CD4-positive, alpha-beta T cell treated with Interleukin-6 for 4 hours (primary cell): ENCODE measurements at places on chromosomes 1 and 21.

DNA sequence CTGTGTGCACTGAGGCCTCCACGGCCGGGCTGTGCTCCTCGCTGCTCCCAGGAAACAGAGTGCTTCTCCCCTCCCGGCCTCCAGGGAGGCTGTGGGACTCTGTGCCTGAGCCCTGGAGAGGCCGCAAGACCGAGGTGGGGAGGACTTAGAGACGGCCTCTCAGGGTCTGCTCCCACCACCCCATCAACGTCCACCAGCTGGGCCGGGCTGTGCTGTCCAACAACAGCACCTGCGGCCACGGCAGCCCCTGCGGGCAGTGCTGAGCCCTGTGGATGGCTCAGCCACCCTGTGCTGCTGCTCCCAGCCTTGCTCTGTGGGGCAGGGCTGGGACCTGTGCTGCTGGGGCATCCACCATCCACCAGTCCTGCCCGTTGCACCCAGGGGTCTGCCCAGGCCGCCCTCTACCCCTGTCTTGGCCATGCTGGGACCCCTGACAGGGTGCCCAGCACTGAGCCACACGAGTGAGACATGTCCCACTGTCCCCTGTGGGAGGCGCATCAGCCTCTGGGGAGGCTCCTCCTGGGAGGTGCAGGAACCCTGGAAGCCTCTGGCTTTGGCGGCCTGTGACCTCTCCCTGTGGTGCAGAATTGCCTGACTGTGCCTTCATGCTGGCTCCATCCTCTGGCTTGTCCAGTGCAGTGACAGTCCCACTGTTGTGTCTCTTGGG is 31.2 kb upstream of the LRRC3 start:
- no peak for DNase-seq

- DNase-seq = peak; percentile 54
Measured at GRCh38 chr1:64962441-64962840, 3.9 kb downstream of the JAK1 start.

DNA sequence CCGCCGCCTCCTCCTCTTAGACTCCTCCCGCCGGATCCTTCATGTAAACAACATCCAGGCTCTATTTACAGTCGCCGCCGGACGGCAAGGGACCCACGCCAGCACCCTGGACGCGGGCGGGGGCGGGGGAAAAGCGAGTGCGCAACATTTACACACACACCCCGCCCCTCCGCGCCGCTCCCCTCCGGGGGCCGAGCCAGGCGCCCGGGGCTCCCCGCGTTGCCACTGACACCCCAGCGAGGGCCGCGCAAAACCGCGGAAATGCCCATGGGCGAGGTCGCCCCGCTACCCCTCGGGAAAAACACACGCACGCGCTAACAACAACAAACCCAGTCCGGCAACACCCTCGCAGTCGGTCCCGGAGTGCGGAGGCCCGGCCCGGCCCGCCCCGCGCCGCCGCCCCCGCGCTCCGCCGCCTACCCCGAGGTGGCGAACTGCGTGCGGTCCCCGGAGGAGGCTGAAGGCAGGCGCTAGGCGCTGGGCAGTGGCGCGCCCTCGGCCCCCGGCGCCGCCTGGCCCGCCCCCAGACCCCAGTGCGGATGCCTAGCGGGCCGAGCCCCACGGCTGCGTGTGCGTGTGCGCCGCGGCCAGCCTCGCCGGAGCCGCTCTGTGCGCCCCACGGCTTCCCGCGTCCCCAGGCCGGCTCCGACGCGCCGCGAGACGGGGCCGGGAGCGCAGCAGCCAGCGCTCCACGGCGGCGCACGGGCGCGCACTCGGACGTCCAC is 81.1 kb upstream of the AK4 start:
- peak; percentile 86 for DNase-seq

DNA sequence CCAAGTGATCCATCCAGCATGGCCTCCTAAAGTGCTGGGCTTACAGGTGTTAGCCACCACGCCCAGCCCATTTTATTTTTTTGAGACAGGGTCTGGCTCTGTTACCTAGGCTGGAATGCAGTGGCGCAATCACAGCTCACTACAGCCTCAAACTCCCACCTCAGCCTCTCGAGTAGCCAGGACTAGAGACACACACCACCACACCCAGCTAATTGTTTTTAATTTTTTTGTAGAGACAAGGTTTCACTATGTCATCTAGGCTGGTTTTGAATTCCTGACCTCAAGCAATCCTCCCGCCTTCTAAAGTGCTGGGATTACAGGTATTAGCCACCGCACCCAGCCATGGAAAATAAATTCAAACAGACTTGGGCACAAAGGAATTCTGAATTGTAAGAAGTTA is 31.9 kb downstream of the PUM1 start:
- DNase-seq = no peak

DNA sequence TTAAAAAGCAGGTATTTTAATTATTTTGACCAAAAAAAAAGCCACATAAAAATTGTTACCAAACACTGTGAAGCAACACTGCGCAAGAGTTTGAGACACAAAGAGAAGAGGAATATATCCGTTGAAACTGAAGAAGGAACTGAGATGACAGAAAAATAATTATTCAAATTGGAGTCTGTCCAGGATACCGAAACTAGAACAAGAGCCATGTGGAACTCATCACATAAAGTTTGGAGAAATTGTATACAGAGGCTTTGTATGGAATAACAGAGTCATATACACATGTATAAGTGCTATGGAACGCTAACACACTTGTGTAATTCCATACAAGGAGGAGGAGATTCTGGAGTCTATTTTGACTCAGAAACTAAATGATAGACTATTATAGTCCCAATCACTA is 675.1 kb upstream of the ADGRL2 start:
- DNase-seq = no peak

DNA sequence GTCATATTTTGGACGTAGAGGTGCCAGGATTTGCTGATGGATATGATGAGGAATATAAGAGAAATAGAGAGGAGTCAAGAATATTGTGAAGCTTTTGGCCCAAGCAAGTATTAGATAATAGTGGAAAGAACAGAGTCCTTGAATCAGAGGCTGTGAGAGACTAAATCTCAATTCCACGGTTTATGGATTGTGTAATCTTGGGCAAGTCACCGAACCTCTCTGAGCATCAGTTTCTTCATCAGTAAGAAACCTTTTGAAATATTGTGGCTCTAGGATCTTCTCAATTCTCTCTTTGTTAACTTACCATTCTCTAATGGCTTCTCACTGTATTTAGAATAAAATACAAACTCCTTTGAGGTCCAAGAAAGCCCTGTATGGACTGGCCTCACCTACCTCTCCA is 77.6 kb downstream of the RPS6KA1 start:
- DNase-seq = no peak

- DNase-seq = no peak
Measured at GRCh38 chr1:82762829-82763532, 962.2 kb downstream of the ADGRL2 start.

DNA sequence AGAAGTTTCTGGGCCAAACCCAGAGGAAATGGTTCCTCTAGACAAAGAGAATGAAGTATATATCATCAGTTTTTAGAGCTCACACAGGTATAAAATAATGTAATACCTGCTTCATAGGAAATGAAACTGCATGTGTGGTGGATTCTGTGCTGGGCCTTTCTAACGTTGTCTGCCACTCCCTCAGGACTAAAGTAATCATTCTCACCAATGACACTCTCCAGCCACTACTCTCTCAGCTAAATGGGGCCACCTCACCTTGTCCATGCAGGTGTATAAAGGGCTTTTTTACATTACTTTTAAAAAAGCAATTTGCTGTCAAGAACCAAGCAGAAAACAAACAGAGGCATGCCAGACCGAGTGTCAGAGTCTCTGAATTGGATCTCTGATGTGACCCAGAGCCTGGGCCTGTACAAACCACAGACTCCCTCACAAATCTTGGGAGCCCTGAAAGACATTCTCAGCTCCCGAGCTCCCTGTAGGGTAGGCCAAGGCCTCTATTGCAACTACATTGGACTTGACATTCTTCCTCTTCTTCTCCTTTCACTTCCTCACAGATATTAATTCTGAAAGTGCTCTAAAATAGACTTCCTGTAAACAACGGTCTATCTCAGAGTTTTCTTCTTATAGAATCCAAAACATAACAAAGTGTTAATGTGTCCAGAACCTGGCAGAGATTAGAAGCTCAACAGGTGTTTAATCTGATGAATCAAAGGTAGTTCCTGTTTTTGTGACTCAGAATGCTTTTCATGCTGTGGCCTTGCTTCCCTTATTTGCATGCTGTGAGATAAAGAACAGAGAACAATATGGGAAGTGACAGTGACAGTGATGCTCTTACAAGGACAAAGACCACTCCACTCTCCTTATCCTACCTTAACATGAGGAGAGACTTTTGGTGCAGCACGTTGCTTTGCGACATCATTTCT is 8.6 kb downstream of the AIM2 start:
- DNase-seq = peak; percentile 26

DNA sequence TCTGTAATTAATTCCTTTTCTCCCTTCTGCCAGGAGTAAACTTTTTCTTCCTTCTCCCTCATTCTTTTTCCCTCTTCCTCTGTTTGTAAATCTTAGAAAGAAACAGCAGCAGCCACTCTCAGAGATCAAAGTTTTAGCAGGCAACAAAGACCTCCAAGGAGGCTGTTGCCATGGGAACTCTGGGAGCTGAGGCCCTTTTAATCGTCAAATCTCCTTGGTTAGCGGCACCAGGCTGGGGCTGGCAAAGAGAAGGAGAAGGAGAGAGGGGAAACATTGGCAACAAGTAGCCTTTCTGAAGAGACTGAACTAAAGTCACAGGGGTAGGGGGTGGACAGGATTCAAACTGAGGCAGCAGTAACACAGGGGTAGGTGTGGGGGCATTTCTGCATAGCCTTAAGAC is 25.2 kb downstream of the ILDR2 start:
- DNase-seq = no peak

DNA sequence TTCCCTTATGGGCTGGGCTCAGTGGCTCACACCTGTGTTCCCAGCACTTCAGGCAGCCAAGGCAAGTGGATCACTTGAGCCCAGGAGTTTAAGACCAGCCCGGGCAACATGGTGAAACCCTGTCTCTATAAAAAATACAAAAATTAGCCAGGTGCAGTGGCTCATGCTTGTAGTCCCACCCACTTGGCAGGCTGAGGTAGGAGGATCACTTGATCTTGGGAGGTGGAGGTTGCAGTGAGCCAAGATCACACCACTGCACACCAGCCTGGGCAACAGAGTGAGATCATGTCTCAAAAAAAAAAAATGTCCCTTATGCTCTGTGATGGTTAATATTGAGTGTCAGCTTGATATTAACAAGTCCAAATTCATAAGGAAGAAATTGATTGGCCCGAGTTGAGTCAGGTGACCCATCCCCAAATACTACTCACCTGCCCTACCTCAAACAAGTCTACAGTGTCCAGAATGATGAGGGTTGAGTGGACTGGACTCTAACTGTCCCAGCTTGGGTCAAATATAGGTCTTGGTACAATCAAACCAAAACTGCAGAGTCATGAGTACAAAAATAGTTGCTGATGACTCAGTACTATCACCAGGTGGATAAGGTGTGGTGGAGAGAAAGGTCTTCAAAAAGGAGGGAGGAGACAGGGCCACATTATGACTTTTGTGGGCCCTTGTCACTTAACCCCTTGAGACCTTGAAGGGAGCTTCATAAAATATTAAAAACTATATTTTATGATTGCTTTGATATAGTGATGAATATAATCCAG is 161.0 kb downstream of the ZNF326 start:
- DNase-seq = no peak
